ENCODE measurements at places on chromosomes 12 and 14.

- DNase-seq = no peak
Observed at GRCh38 chr14:74647061-74647677, 35.1 kb upstream of the LTBP2 start.

GRCh38 chr14:103889313-103890051 lies 38.8 kb upstream of the TDRD9 start:
- no peak for DNase-seq

GRCh38 chr14:64841121-64841651 lies 38.5 kb downstream of the SPTB start:
- no peak for DNase-seq

DNA sequence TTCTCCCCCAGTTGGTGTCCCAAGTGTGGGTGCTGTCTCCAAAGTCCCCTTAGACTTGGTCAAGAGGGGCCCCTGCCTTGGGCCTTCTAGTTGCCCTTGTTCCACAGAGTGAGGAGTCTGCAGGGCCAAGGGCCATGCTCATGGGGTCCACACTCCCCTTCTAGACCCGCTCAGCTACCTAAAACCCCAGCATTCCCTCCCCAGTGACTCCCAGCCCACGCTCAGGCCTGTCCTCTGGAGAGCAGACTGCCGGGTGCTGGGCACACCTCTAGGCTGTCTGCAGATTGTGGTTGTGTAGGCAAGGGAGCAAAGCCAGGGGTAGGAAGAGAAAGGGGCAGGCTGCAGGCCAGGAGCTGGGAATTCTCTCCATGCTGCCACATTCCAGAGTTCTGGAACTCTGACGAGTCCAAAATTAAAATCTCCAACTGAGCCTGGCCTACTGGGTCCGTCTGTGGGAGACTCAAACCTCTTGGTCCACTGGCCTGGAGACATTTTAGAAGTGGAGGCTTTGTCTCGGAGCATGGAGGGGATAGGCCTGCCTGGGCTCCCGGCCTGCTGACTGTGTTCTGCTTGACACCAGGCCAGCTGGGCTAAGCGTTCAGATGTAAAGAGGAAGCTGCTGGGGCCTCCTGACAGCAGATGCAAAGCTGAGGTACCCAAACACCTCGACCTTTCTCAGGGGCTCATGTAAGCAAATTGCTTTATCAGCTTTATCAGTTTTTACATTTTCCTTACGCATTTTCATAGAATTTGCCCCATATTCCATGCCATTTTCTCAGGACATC lies 13.7 kb upstream of the KRT5 start:
- no peak for DNase-seq

DNA sequence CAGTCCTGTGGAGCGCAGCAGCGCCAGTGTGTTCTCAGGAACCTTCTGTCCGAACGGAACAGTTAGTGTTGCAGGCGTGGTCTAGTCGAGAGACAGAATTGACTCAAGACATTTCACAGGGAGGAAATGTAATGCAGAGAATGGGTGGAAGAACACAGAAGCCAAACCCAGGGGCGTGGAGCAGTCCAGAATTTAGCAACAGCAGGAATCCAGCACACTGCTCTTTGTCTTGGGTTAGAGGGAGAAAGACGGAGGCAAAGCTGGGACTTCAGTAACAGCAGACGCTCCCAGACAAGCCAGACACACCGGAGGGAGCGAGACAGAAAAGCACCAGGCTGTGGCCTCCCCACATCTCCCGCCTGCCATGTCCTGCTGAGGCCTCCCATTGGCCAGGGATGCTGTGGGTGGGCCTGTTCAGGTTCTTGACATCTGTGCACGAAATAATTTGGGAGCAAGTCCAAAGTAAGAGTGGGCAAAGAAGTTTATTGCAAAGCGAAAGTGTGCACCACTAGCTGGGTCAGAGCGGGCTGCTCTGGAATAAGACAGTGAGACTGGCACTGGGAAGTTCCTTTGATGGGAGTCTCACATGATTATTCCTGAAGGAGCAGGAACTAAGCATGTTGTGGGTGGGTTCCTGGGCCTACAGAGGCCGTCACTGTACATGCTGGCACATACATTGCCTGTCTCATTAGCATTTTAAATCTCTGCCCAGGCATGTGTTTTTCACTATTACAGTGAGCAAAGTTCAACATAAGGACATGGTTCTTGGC lies 339.3 kb upstream of the SFSWAP start:
- DNase-seq = no peak

DNA sequence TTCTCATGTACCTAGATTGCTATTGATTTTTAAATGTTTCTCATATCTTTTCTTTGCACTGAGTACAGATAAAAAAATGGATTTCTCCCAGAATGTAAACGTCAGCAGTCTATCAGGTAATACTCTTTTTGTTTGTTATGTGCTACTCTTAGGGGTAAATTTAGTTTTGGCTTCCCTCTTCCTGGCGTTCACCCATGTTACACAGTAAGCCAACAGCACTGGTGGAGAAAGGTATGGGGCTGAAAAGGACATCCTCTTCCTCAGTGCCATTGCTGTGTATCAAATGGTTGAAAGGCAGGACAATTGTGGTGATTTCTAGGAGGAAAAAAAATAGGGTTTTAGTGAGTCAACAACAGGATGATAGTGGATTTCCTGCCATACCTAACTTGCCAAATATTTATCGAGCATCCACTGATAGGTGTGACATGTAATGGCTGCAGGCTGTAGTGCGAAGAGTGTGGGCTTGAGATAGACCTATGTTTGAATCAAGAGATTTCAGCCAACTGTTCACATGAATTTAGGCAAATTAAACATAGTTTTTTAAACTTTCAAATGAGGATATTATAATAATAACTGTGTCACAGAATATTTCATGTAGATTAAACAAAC lies 7.5 kb downstream of the KLRF2 start:
- no peak for DNase-seq

GRCh38 chr14:25848601-25849000 lies 749.2 kb downstream of the NOVA1 start:
- no peak for DNase-seq

DNA sequence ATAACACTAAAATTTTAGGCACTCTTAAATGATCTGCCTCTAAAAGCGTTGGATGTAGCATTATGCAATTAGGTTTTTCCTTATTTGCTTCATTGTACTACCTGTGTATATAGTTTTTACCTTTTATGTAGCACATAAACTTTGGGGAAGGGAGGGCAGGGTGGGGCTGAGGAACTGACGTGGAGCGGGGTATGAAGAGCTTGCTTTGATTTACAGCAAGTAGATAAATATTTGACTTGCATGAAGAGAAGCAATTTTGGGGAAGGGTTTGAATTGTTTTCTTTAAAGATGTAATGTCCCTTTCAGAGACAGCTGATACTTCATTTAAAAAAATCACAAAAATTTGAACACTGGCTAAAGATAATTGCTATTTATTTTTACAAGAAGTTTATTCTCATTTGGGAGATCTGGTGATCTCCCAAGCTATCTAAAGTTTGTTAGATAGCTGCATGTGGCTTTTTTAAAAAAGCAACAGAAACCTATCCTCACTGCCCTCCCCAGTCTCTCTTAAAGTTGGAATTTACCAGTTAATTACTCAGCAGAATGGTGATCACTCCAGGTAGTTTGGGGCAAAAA lies 4.1 kb downstream of the CDKN1B start:
- no peak for DNase-seq

GRCh38 chr12:6230321-6231110 lies 30.3 kb downstream of the CD9 start:
- DNase-seq = peak; percentile 55

DNA sequence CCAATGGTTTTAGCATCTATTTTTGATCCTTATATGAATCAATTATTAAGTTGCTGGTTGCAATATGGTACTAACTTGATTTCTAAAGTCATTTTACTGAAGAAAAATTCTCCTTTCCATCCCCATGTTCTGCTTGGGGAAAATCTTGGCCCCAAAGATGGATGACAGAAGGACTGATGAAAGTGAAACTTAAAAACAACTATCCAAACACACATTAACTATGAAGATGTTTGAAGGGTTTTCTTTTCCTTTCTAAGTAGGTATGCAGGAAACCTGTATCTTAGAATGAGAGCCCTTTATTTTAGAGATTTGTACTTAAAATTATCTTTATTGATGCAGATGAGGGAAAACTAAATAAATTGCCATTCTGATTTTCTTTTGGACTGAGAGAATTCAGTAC lies 5.9 kb downstream of the C12orf71 start:
- DNase-seq = no peak

DNA sequence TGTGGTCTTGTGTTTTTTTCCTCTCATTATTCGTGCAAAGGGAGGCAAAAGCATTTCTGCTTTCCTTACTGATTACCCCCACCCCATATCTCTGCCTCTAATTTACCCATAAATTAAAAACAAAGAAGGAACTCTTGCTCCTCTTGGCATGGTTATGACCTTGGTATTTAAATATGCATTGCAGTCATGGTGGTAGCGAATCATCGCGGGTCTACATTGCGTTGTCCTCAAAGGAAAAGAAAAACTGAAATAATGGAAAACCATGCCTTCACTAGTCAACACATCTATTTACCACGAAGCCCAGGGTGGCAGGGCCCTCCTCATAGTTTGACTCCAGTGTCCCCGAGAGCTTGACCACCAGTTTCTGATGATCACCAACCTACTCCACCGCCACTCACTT lies 126.7 kb upstream of the PARP11 start:
- DNase-seq = no peak

GRCh38 chr12:112862636-112863290 lies 44.0 kb upstream of the OAS1 start:
- DNase-seq = no peak

GRCh38 chr14:70665448-70666360 lies 24.0 kb downstream of the TTC9 start:
- DNase-seq = no peak

- DNase-seq = no peak
Observed at GRCh38 chr12:15982071-15982470, 70.9 kb downstream of the DERA start.

DNA sequence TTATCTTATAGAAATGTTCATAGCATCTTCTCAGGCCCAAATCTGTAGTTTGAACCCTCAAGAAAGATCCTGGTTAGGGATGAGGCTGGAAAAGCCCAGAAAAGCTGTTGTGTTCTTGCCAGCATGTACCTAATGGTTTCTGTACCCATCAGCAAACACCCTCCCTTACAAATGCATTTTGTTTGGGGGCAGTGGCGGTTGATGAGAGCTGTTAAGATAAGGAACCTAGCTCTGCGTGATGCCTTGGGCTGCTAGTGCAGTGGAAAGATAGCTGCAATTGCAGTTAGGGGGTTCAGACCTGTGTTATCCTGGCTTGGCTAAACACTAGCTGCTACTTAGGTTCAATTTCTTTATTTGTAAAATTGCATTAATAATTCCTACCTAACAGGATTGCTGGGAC lies 3.6 kb downstream of the TPH2 start:
- DNase-seq = no peak

- no peak for DNase-seq
Observed at GRCh38 chr12:31518680-31519227, 72.2 kb downstream of the DENND5B start.

- DNase-seq = no peak
Observed at GRCh38 chr12:96719660-96720362, 187.2 kb upstream of the NEDD1 start.

- no peak for DNase-seq
Observed at GRCh38 chr12:118361092-118361404, 11.7 kb downstream of the TAOK3 start.

- no peak for DNase-seq
Observed at GRCh38 chr14:44774396-44774795, 187.4 kb downstream of the KLHL28 start.

DNA sequence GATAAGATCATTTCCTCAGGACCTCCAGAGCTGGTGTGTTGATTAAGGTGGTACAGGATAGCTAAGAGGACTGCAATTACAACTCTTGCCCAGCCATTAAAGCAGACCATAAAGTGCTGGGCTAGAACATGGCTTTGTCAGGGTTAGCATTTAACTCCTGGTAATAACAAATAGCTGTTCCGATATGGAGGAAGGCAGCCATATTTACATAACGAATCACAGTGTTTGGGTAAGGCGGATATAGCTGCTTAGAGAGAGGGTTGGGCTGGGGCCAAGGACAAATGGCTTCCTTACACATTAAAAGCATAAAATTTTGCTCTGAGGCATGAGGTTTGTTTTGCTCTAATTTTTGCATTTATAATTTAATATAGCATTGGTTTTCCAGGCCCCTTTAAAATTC lies 297.7 kb upstream of the DDHD1 start:
- no peak for DNase-seq

DNA sequence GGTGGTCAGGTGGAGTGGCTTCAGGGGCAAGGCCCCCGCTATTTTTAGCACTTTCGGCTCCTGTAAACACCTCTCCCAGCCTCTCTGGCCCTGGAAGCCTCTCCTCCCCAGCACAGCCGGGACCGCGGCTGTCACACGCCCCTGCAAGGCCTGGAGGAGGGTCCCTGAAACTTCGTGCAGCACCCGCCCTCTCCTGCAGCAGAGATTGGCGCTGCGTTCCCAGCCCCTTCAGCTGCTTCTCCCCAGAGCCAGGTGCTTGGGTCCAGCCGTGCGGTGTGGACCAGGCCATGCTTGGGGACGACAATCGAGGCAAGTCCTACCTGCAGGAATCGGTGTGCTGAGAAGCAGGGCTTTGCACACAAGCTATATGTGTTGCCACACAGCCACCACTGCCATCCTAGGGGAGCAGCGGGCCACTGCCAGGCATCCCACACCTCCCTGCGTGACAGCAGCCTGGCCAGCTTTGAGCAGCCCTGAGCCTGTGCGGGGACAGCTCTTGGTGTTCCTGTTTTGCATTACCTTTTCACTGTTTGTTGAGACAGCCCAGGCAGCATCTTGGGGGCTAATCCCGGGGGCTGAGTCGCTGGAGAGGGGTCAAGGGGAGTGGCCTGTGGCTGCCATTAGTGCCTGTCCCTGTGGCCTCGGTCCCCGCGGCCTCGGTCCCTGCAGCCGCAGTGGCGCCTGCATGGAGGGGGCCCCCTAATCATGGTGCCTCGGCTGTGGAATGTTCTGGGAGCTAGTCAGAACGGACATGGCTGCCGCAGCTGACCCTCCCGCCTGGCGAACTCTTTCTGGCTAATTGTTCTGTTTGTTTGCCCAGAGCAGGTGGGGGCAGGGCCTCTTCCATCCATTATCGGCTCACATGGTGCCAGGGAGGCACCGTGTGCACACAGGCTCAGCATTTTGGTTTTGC lies 27.6 kb upstream of the TRAF3 start:
- no peak for DNase-seq

- no peak for DNase-seq
Observed at GRCh38 chr12:63849106-63849620, 4.7 kb downstream of the SRGAP1 start.

DNA sequence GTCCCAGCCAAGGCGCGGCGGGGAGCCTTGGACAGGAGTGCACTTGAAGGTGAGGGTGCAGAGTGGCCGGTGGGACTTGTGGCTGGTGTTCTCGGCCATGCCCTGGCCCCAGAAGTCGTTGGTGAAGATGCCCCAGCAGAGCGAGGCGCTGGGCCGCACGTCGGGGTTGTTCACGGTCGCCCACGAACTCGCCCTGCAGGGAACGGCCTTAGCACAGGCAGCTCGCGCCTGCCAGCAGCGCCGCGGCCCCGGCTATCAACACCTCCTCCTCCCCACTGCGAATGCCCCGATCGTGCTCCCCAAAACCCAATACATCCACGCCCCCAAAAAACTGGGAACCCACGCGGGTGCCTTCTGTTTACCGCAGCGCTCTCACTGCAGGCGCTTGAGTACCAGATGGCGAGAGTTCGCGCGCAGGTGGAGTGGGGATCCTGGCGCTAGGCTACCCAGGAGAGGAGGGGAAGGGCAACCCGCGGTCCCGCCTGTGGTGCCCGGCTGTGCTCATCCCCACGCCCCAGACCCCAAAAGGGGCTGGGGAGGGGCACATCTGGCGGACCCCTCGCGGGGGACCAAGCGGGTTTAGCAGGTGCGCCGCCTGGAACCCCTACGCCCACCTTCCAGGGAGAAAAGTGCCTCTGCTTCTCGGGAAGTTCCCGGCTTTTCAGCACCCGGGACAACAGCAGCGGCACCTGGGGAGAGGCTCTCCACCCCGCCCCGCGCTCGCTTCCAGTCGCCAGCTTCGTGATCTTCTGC lies 386.3 kb upstream of the TMTC1 start:
- no peak for DNase-seq

All from activated CD8-positive, alpha-beta memory T cell treated with anti-CD3 and anti-CD28 coated beads for 1 hour (primary cell).